ENCODE measurements at places on chromosomes 1 and 21.
A peak's percentile ranks its signal among the peaks of the same experiment; 100 is the strongest.

GRCh38 chr1:153540394-153541361, at the start of gene S100A5:
S100A5 (minus strand) TSS chr1:153540934; CDS start chr1:153540191, 743 bp downstream.
- peak; percentile 83 for DNase-seq

- no peak for DNase-seq
Observed at GRCh38 chr21:42237577-42237976, 18.6 kb downstream of the ABCG1 start.

DNA sequence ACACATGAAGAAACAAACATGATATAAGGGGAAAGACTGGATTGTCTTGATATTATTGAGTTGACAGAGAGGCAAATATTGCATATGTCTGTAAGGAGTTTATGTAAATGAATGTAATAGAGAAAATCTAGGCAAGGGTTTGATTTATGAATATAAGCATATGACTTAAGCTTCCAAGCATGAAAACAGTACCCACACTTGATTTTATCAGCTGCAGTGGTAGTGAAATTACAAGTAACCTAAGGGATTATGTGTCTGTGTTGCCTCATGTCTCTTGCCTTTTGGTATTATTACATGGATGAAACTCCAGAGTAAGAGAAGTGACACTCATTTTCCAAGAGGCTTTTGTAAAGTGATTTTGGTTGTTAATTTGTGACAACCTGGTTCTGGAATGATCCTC, 1678.9 kb downstream of the KCNT2 start:
- DNase-seq: no peak

GRCh38 chr1:21082073-21082472, 94.6 kb downstream of the EIF4G3 start:
- no peak for DNase-seq

DNA sequence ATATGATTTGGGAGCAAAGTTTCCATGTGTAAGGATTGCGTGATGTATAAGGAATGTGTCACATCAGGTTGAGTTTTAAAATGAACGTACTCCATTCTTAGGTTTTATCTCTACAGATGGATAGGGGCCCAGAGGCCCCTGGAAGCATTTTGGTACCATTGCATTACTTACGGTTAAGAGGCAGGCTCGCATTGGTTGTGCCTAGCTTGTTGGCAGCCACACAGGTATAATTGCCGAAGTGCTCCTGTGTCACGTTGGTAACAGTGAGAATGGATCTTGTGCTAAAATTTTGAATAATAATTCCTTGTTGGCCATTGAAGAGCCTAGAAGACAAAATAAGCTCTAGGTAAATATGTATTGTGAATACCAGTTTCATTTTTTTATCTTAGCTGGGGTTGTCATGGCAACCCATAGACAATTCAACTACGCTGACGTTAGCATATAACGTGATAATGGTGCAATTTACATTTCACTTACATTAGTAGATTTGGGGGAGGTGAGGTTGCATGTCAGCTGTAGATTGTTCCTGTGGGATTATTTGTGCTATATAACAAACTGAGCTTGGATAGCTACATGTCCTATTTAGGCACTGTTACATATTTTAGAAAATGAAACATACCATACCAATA, 511.9 kb upstream of the ZRANB2 start:
- no peak for DNase-seq

- no peak for DNase-seq
Observed at GRCh38 chr1:198936371-198937083, 297.7 kb downstream of the PTPRC start.
